ENCODE measurements at places on chromosomes 4 and X.

- DNase-seq = no peak
Observed at GRCh38 chr4:166426300-166426863, 553.3 kb downstream of the TLL1 start.

DNA sequence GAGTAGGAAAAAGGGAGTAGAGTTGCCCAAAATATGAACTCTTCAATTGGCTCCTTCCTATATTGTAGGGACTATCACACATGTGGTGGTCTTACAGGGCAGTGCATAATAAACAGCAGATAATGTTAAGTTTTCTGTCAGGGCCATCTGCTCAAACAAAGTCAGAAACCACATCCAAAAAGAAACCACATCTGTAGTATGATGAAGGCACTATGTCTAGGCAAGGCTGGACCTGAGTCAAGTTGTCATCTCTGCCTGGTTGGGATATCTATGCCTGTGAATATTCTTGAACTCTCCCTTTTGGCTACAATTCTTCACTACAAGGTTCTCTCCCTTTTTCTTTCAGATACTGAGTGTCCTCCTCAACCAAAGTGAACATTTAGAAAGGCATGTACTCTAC is 109.4 kb upstream of the C1GALT1C1 start:
- DNase-seq = no peak

GRCh38 chr4:77110730-77111129 is 34.9 kb upstream of the CCNI start:
- no peak for DNase-seq

DNA sequence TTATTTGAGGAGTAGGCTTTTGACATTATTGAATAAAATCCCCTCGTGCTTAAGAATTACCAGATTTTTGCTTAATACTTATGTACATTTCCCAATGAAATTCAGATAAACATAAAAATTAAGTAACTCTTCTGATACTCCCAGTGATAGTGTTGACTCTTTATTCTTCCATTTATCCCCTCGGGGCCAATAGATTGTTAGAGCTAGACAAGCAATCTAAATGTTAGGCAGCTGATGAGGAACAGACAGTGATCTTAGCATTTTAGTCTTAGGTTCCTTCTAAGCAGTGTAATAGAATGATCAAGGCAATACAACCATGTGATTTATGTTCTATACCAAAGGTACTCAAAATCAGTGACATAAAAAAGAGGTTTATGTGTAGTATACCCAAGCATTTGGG is 68.7 kb downstream of the USP9X start:
- no peak for DNase-seq

DNA sequence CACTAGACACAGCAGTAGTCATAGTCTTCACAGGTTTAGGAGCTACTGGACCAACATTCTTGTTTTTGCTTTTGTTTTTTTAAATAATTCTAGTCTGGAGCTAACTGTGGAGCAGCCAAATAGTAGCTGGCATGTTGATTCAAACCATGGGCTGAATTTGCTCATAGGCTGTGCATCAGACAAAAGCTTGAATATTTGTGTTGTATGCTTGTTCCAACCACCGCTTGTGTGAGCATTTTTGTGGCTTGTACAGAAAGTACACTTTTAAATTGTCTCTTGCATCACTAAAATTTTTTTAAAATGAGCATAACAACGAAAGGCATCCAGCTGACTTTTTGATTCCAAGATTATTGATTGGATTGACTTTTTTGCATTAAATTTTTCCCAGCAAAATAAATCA is 39.6 kb downstream of the CCNI start:
- DNase-seq = peak; percentile 57

- DNase-seq = no peak
Observed at GRCh38 chrX:11967986-11968869, 170.0 kb upstream of the FRMPD4 start.

GRCh38 chr4:140743194-140743931 is 12.8 kb downstream of the TBC1D9 start:
- DNase-seq = peak; percentile 42

GRCh38 chr4:174794543-174795094 is 34.4 kb downstream of the GLRA3 start:
- no peak for DNase-seq

GRCh38 chr4:177107288-177107921 is 202.3 kb upstream of the NEIL3 start:
- DNase-seq = no peak

DNA sequence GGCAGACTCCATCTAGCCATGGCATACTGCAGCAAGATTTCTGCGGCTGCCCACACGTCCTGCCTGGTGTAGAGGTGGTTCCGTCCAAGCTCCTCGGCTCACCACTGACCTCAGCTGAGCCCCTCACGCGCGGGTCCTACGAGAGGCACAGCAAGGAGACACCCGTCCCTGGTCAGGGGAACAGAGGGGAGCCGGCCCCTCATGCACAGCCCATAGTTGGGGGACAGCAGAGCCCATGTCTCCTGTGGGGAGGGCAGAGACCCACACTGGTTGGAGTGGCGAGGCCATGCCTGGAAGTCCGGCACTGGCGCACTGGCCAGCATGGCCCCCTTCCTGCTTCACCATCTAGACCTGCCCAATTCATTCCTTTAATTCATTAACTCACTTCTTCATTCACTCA is 80.8 kb downstream of the HTRA3 start:
- no peak for DNase-seq

- no peak for DNase-seq
Observed at GRCh38 chrX:103052625-103053024, 11.3 kb downstream of the BEX1 start.

DNA sequence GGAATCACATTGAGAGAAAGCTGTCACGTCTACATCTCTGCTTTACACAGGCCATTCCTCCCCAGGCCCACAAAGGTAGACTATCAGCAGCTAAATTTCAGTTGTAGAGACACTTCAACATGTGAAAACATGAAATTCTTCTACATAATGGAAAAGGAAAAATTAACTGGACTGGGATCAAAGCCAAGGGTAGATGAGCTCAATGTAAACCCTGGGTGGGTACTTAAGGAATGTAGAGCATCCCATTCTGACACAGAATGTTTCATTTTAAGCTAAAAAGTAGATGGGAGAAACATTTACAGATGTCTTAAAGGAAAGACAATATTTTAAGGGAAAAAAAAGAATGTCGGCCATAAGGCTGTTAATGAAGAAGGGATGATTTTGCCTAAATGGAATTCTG is 51.3 kb upstream of the NPNT start:
- DNase-seq = no peak

DNA sequence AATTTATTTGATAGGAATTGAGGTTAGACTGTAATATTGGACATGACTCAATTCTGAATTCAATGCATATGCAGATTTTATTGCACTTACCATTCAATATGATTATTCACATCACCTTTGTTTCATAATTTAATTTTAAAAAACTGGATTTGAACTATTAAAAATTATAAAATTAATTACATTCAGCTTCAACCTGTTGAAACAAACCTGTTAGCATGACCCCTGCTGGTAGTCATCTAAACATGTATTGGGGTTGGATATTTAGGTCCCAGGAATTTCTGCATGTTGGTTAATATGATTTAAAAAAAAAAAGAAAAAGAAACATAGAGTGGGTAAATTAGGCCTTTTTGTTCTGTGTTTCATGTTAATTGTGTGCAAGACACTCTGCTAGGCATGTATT is 85.9 kb downstream of the ARSJ start:
- no peak for DNase-seq

GRCh38 chr4:71772592-71772991 is 11.3 kb downstream of the GC start:
- DNase-seq = no peak

DNA sequence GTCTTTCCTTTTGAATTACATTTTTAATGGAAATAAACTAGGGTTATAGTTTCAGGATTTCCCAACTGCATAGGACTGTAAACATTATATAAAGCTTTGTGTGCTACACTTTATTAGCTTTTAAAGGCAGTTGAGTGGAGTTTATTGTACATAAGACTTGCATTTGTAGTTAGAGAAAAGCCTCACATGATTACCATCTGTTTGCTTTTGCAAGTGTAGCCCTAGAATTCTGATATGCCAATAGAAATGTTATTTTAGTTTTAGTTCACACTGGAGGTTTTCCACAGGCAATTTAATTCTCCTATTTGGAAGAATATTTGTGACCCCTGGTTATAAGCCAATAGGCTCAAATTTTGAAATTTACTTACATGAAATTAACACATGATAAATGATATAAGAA is 41.3 kb upstream of the ANK2 start:
- no peak for DNase-seq

DNA sequence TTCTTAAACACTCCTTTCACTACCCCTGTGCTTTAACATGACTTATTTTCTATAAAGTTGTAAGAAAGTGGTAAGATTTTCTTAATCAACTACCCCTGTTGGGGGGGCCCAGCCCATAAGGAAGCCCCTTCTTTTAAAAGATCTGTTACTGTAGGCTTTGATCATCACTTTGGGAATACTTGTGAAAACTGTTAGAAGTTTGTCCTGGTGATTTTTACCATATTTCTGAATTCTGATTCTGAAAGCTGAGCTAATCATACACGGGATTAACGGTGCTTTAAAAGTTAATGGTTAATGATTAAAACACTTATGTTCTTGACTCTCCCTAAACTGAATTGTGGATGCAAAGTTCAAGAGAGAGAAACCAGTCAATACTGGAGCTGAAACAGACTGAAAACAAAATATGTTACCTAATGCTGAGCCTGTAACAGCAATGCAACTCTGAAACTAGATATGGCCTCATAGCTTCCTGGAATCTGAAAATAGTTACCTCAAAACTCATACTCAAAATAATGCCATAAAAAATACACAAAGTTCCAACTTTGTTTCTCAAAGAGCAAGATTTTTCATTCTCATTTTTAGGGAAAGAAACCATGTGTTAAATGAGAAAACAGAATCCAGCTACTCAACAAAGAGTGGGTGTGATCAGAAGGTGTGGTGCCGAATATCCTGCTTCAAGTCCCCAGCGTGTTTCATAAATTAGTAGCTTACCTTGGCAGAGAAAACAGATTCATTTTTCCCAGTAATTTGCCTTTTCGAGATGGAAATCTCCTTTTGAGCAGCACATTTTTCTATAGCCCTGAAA is 31.6 kb downstream of the ADH7 start:
- no peak for DNase-seq

- DNase-seq = no peak
Observed at GRCh38 chr4:90274175-90274574, 147.0 kb downstream of the CCSER1 start.

- no peak for DNase-seq
Observed at GRCh38 chrX:111505783-111506182, 5.7 kb upstream of the SERTM2 start.

GRCh38 chr4:39525822-39526690 is 1.2 kb downstream of the UGDH start:
- DNase-seq = no peak

- DNase-seq = no peak
Observed at GRCh38 chr4:150656891-150657290, 74.9 kb downstream of the MAB21L2 start.

DNA sequence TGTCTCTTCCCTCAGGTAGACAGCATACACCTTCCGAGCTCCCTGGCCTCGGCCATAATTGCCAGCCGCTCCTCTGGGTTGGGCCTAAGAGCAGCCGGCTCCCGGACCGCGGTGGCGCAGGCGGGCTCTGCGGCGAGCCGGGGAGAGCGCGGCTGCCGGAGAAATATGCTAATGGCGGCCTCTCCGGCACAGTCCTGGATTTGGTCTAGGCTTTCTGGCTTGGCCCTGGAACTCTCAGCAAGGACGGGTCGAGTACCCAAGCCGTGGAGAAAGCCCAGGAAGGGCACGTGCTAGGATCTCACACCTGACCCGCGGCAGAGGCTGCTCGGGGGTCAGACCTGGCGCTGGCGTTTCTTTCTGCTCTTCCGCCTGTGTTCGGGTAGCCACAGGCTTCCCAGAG is 18.6 kb upstream of the ZIC3 start:
- DNase-seq = no peak

GRCh38 chr4:112517911-112518310 is 1.9 kb upstream of the NEUROG2 start:
- no peak for DNase-seq

DNA sequence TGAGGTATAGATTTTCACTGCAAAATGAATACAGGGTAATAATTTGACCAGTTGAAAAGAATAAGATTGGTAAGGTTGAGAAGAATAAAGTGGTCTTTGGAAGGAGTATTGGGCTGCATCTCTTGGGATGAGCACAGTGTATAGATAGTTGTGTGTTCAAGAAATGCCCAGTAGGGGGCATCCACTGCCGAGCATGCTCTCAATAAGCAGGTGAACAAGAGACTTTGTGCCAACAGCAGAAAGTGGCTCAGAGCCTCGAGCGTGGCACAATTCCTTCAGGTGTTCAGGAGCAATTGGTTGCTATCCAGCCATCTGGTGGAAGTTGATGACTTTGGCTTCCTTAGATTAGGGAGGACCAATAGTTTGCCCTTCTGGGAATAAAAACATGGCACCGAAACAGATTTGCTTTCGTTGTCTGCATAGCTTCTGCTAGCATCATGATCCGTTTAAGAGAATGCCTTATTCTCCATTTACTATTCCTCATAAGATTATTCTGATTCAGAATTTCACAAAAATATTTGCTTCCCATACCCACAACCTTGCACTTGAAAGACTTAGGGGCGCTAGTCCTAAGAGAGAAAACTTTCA is 258.1 kb upstream of the NEIL3 start:
- DNase-seq = no peak

DNA sequence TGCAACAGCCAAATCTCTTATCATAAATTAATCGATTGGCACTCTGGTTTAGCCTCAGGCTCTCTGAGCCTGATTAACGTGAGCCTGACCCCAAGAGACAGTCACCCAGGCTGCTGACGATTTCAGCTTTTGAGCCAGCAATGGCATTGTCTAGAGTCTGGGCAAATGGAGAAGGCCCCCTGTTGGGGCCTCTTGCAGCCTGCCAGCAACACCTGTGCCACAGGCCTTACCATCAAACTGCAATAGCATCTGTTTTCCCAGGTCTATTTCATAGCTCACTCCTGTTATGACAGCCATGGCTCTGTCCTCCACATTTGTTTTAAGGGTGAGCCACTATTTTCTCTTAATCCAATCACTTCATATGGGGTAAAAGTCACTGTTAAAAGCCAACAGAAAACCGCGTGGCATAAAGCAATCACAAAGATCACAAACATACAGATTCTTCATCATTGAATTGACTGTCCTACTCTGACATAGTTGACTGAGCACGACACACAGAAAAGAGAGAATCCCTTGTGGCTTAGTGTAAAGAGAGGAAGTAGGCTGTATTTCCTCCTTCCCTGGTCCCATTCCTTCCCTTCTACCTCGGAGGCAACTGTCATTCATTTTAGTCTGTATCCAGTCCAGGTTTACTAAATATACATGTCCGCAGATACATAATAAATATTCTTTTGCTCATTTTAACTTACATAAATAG is 47.8 kb downstream of the SLC9A7 start:
- DNase-seq = no peak

DNA sequence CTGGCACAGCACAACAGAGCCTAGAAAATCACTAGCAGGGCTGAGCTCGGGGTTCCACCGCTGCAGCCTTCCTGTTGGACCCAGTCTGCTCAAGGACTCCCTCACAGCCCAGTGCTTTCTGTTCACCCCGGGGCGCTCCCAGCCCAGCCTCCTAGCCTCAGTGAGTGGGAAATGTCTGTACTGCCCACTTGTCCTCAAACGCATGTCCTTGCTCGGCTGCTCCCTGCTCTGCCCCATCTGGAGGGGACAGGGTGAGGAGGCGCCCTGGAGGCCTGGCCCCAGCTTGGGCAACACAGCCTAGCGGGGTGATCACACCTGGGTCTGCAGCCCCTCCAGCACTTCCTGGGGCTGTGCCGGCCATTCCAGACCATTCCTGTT is 11.9 kb upstream of the CCNQ start:
- no peak for DNase-seq

- DNase-seq = no peak
Observed at GRCh38 chr4:9832640-9833039, 51.2 kb downstream of the DRD5 start.

GRCh38 chr4:152970102-152970820 is 34.1 kb downstream of the FHDC1 start:
- no peak for DNase-seq

GRCh38 chr4:4687100-4687499 is 145.3 kb upstream of the STX18 start:
- no peak for DNase-seq
